Left ventricle myocardium superior (tissue), 1 donor: ENCODE measurements at places on chromosomes 3 and 15. TPM values are rescaled to one million over a fixed set of nuclear protein-coding genes. Genes with fewer than 3 reads are reported as not detected.

DNA sequence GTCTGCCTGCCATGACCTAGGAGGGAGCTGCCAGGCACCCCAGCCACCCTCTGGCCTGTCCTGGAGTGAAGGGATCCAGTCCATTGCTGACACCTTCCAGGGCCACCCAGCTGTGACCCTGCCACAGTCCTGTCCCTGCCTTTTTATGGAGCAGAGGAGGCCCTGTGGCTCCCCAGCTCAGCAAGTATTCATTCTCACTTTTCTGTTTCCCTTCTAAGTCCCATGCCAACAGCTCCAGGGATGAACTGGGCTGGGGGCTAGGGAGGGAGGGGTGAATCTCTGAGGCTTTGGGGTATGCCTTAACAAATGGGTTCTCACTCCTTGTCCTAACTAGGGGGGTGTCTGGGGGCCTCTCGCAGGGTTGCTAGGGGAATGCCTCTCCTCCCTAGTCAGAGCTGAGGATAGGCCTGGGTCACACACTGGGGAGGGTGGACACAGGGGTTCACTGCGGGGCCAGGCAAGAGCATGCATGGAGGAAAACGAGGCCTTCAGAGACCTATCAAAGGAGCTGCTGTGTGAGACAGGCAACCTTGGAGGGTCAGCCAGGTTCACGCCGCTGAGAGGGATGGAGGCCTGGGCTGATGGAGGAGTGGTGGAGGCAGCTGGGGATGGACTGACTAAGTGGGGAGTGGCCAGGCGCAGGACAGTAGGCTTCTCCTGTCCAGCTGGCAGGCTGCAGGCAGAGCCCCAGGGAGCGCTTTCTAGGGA, 31.8 kb downstream of the EPHB3 start:
- DNase-seq: peak; percentile 58

GRCh38 chr3:114005481-114005880, 50.8 kb downstream of the CCDC191 start:
- no peak for DNase-seq

GRCh38 chr15:81480645-81481053, 106.6 kb upstream of the TMC3 start:
- DNase-seq: no peak

DNA sequence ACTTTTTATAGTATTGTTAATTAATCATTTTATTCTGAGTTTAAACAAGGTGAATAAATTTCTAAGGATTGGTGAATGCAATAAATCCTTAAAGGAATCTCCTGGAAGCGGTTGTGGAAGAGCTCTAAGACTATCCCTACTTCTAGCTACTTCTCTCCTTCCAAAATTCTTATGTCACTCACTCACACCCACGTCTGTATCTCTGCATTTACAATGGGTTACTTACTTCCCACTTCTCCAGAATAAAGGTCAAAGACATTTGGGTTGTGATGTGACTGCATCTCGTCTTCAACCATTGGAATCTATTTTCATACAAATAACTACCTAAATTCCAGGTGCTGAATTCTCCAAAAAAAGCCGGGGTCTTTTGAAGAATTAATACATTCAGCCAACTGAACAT, 234.2 kb upstream of the MDFIC2 start:
- no peak for DNase-seq

DNA sequence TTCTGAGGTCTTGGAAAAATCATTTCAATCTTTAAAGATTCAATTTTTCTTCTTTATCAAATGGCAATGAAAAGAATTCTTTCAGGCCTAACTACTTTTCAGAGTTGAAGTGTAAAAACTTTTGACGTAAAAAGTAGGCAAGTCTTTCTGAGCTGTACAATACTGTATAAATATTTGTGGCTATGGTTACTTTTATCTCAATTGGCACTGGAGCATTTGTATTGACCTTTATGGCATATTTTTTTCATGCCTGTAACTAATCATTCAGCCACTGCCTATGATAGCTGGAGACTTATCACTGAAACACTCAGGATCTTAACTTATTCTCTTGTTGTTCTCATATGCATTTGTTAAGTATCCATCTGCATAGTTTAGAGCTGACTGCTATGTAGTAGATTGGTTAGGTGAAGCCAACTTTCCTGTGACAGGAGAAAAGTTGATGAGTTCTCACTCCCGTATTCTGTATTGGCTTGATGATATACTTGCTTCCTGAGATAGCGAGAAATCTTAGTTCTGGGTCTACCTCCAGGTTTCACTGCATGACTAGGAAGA, 290.4 kb upstream of the TBL1XR1 start:
- DNase-seq: no peak

DNA sequence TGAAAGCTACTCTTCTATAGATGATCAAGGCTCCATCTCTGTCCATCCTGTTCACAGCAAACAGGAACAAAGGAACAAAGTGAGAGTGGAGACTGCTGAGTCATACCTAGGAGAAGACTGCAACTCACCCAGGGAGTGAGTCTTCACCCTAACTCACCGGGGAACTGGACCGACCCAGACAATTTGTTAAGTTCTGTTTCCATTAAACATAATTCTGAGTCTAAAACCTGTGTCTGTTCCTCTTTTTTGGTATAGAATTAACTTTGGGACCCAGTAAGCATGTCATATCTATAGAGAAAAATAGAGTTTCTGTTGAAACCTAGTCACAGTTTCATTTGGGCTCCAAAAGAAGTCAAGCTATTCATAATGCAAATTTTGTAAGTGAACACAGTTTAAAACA, 21.6 kb downstream of the CCDC80 start:
- DNase-seq: no peak

The CTXN2 gene
- not detected for total RNA-seq

The CPNE9 gene
- total RNA-seq: not detected

DNA sequence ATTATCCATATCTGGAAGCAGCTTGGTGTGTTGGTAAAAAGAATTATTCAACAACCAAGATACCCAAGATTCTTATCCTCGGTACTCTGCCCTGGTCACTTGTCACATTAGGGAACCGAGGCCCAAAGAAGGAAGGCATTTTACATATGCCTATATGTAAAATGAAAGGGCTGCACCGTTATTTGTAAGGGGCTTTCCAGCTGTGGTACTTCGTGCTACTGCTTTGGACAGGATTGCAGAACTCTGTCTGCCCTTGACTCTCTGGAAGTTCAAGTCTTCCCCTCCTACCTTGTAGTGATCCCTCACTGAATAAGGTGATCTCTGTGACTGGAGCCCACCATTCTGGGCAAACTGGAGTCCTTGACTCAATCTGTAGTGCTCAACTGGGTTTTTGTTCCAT, 198.9 kb upstream of the TOPAZ1 start:
- DNase-seq: no peak

- no peak for DNase-seq
These were observed 112.7 kb downstream of the STAC start for GRCh38 chr3:36493051-36493450.

The ASB14 gene
- 14.1 TPM for total RNA-seq

- no peak for DNase-seq
These were observed 424 bp downstream of the HAUS2 start for GRCh38 chr15:42549032-42549491.

DNA sequence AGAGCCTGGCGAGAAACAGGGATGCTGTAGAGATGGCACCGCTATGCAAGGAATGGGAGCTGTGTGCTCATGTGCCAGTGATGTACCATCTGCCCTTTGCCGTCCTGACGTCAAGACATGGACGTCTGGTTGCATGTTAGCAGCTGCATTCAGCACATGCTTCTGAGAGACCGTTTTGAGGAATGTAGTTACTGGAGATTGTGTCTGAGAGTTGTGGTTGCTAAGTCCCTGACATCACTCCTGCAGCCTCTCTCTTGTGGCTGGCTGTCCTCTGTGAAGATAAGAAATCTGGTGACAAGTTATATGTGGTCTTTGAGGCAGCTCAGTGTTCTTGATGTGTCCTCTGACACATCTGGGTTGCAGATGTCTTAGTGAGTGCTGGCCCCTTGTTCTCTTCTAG, 165.1 kb downstream of the APBA2 start:
- no peak for DNase-seq

- DNase-seq: no peak
These were observed 1.9 kb downstream of the CD200 start for GRCh38 chr3:112334691-112335433.

GRCh38 chr3:43695443-43695842, 4.7 kb downstream of the ABHD5 start:
- no peak for DNase-seq

The PLCH1 gene
- total RNA-seq: 0.50 TPM

The PRKCI gene
- total RNA-seq: 15.8 TPM

GRCh38 chr3:117761703-117762620, 1052.4 kb downstream of the TUSC7 start:
- DNase-seq: no peak
